ENCODE measurements at places on chromosomes 1 and 21. TPM values are rescaled to one million over a fixed set of nuclear protein-coding genes. Genes with fewer than 3 reads are reported as not detected.

The SELENBP1 gene
- total RNA-seq: 97.8 TPM

- no peak for DNase-seq
Measured at GRCh38 chr1:59697150-59697800, 117.5 kb upstream of the HOOK1 start.

DNA sequence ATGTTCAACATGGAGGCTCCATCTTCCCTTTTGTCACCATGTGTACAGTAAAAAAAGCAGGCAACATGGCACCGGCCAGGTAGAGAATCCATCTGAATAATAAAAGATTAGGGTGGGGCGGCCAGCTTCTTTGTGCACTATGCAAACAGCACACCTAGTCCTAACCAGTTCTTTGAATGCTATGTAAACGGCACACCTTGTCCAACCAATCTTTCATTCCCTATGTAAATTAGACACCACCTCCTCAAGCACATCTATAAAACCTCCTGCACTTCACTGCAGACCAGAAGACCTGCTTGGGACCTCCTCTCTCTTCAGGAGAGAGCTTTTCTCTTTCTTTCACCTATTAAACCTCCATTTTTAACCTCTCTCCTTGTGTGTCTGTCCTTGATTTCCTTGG lies 28.2 kb downstream of the TFB2M start:
- no peak for DNase-seq

DNA sequence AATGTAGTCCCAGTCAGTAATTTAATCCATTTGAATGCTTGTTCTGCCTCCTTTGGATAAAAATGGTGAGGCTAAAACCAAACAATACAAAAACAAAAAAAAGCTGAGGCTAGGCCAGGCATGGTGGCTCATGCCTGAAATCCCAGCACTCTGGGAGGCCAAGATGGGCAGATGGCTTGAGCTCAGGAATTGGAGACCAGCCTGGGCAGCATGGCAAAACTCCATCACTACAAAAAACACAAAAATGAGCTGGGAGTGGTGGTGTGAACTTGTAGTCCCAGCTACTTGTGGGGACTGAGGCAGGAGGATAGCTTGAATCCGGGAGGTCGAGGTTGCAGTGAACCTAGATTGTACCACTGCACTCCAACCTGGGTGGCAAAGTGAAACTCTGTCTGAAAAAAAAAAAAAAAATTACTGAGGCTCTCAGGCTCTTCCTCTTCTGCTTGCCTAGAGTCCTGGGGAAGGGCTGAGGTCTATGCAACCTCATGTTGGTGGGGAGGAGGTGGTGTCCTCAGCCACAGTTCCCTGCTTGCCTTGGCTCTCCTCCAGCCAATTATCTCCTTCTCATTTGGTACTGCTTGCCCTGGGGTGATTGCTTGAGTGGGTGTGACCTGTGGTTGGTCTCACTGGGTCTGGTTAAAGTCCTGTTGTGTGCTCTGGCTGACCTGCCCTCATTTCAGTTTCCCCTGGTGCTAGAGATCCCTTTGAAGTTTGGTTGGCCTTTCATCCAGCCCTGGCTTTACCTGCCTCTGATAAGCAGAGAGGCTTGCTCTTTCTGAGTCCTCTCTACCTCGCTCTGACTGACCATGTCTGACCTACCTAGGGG lies 20.9 kb downstream of the S1PR1 start:
- no peak for DNase-seq

The GPX7 gene
- 7.4 TPM for total RNA-seq

- no peak for DNase-seq
Measured at GRCh38 chr1:211775170-211775569, 55.4 kb downstream of the LPGAT1 start.

GRCh38 chr1:170097449-170097948 lies 23.0 kb upstream of the KIFAP3 start:
- no peak for DNase-seq

DNA sequence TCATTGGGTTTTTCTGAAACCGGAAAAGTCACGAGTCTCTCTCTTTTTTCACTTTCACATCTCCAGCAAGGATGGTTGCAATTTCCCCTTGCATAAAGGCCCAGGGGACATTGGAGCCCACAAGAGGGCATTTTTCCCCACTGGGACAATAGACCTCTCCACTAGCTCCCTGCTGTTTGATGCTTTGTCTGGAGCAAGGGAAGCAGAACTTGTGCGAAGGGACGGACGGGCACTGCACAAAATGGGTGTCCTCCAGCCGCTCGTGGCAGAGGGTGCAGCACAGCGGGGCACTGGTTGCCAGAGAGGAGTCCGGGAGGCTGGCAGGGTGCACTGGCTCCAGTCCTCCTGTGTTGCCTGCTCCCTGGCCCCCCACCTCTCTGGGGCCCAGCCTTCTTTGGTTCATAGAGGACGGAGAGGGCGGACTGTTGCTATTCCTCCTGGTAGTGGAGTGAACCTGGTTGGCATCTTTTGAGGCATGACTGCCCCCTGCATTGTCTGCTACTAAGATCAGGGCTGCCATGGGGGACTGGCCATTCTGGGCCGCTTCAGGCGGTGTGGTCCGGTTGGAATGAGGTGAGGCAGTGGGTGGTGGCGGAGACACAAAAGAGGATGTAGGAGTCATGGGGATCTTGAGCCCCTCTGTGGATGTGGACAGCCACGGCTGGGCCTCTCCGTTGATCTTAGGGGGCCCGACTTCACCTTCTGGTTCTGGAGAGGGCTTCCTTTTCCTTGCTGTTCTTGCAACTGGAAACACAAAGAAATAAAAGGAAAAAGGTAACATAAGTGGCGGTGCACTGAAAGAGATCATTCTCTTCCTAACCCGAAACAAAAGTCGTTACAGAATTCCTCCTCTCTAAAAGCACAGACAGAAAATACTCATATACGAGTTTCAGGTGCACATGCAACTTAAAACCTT lies 2.6 kb downstream of the IRF2BP2 start:
- no peak for DNase-seq

The OXCT2 gene
- total RNA-seq: 2.7 TPM

The CFAP107 gene
- not detected for total RNA-seq

The ZNF593OS gene
- not detected for total RNA-seq

- no peak for DNase-seq
Measured at GRCh38 chr1:41580021-41580420, 95.5 kb upstream of the EDN2 start.

- no peak for DNase-seq
Measured at GRCh38 chr1:153217212-153217611, at the start of gene PRR9. Gene PRR9, plus strand, starts transcription at chr1:153217584. Its CDS starts 561 bp downstream, at chr1:153218145.

- DNase-seq: peak; percentile 46
Measured at GRCh38 chr1:211625040-211625439, 46.1 kb upstream of the SLC30A1 start.

The ETNK2 gene
- total RNA-seq: 3.8 TPM

GRCh38 chr1:201226859-201227488 lies 36.4 kb downstream of the IGFN1 start:
- no peak for DNase-seq

- no peak for DNase-seq
Measured at GRCh38 chr1:200834383-200834782, 38.4 kb upstream of the GPR25 start.

The TSSK3 gene
- total RNA-seq: not detected

- no peak for DNase-seq
Measured at GRCh38 chr1:105359457-105359856, 1609.8 kb downstream of the AMY1C start.

DNA sequence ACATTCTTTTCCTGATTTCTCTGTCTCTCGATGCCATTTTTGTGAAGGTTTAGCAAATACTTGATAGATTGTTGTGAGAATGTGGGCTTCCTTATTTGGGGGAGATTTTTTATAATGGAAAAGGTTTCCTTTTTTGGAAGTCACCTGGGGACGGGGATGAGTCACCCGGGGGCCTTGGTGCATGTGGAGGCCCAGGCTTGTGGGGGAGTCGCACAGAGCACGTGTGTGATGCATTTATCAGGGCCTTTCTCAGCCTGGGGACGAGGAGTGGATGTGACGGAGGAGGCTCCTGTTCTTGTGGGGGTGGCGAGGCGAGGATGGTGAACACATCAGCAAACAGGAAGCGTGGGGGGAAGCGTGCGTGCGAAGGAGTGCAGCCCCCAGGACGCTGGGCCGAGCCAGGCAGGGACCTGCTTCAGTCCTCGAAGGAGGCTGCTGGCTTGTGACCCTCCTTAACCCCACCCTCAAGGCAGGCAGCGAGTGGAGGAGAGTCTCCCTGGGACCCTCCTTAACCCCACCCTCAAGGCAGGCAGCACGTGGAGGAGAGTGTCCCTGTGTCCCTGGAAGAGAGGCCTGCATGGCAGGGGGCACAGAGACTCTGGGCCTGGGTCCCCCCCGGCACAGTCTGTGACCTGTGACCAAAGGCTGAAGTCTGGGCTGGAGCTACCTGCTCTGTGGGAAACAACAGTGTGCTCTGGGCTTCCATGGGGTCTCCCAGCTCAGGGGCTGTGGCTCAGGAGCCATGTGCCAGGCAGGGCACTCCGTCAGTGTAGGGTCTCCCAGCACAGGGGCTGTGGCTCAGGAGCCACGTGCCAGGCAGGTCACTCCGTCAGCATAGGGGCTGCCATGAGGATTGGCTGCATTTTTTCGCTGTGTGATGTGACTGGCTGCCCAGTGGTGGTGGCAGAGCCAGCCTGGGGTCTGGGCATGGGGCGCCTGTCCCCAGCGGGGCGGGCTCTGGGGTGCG lies 57.2 kb downstream of the AGPAT3 start:
- DNase-seq: no peak

DNA sequence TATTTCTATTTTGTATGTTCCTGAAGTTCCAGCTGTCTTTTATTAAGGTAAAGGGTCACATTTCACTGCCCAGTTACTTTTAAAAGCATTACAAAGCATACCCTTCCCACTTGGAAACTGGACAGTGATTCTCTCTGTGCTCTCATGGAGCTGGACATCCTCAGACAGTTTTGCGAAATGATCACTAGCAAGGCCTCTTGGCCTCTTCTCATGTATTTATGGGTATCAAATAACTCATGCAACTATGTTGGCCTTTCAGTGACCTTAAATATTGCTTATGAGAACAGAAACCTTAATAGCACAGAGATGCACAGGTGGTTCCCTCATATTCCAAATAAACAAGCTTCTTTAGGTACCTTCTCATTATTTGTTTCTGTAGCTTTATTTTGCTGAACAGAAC lies 7.9 kb upstream of the AMPD1 start:
- DNase-seq: no peak

GRCh38 chr1:111878091-111878490 lies 111.4 kb downstream of the KCND3 start:
- no peak for DNase-seq

The SLAMF1 gene
- not detected for total RNA-seq

- no peak for DNase-seq
Measured at GRCh38 chr21:31509194-31510017, 150.1 kb upstream of the SOD1 start.

- no peak for DNase-seq
Measured at GRCh38 chr1:98386675-98387440, 274.7 kb upstream of the SNX7 start.

The HSPA6 gene
- 5.9 TPM for total RNA-seq

The FCER1G gene
- 2.9 TPM for total RNA-seq

DNA sequence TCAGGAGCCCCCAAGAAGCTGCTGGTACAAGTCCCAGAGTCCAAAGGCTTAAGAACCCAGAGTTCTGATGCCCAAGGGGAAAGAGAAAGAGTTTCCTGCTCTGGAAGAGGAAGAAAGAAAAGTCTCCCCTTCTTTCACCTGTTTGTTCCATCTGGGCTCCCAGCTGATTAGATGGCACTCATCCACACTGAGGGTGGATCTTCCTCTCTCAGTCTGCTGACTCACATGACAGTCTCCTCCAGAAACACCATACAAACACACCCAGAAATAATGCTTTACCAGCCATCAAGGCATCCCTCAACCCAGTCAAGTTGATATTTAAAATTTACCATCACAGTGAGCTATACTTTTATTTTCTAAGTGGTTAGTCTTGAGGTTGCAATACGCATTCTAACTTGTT lies 257.9 kb downstream of the PAPPA2 start:
- no peak for DNase-seq

The DISC1 gene
- total RNA-seq: 7.4 TPM

DNA sequence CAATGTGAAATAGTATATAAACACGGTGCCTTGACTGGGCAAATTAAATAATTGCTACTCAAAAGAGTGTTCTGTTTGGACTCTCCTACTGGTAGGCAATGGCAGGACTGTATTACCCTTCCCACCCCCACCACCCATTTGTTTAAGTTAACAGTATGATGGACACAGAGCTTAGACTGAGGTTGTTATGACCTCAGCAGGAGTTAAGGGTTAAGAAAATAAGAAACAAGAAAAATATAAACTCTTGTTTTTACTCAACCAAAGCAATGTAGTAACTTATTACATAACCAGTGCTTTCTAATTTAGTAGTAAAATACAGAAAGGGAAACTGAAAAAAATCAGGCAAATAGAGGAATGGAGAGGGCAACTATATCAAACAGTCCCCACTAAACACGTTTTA lies 19.9 kb upstream of the SERPINC1 start:
- DNase-seq: no peak

GRCh38 chr21:43820466-43820865 lies 31.1 kb downstream of the RRP1 start:
- no peak for DNase-seq

- DNase-seq: peak; percentile 65
Measured at GRCh38 chr1:29271724-29272123, 35.4 kb downstream of the PTPRU start.

GRCh38 chr1:224922404-224923164 lies 6.9 kb upstream of the DNAH14 start:
- DNase-seq: no peak

The SPOCD1 gene
- not detected for total RNA-seq
